Activated CD4-positive, alpha-beta T cell treated with anti-CD3 and anti-CD28 coated beads, Interleukin-2, amount 10 ng/mL, durations not matched to agents 24 days and 14 days (primary cell): ENCODE measurements at places on chromosomes 12 and 14. TPM values are rescaled to one million over a fixed set of nuclear protein-coding genes. Genes with fewer than 3 reads are reported as not detected.
A peak's percentile ranks its signal among the peaks of the same experiment; 100 is the strongest.

GRCh38 chr14:99468081-99468480 lies 12.6 kb downstream of the SETD3 start:
- H3K36me3 ChIP-seq = peaks cover 9% of the 10 kb centered on the region
- DNase-seq = no peak
- H3K4me3 ChIP-seq = no peak overlapping the region
- H3K27ac ChIP-seq = no peak overlapping the region
- H3K4me1 ChIP-seq = peaks cover 11% of the 10 kb centered on the region

Gene MMP17
- 0.52 and 0.89 TPM in 2 replicates for total RNA-seq

DNA sequence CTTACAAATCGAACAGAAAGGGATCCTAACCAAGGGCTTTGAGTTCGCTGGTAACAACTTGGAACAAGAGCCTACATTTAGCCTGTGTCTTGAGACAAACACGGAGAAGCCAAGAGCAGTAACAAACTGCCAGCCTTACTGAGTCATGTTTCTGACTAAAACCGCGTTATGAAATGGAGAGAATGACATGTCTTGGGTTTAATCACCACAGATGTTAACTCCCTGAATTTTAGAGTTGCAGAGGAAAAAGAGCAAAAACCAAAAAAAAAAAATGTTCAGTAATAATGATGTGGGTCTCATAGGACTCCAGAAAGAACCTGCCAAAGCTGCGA lies 1.0 kb downstream of the BLTP3B start:
- H3K4me3 ChIP-seq = peak overlapping the region; percentile 93
- peaks cover 50% of the 10 kb centered on the region for H3K4me1 ChIP-seq
- peak; percentile 85 for DNase-seq
- H3K27me3 ChIP-seq = no peaks in the 10 kb centered on the region
- H3K36me3 ChIP-seq = peaks cover 28% of the 10 kb centered on the region
- peak overlapping the region; percentile 99 for H3K27ac ChIP-seq

Gene GLI1
- 0.96 and 1.2 TPM in 2 replicates for total RNA-seq

GRCh38 chr12:88416155-88416554 lies 164.1 kb downstream of the KITLG start:
- H3K4me3 ChIP-seq = no peak overlapping the region
- no peaks in the 10 kb centered on the region for H3K27me3 ChIP-seq
- no peaks in the 10 kb centered on the region for H3K4me1 ChIP-seq
- no peak for DNase-seq
- no peaks in the 10 kb centered on the region for H3K36me3 ChIP-seq
